HCT116 (cell line): ENCODE measurements at places on chromosomes 2 and 18.

DNA sequence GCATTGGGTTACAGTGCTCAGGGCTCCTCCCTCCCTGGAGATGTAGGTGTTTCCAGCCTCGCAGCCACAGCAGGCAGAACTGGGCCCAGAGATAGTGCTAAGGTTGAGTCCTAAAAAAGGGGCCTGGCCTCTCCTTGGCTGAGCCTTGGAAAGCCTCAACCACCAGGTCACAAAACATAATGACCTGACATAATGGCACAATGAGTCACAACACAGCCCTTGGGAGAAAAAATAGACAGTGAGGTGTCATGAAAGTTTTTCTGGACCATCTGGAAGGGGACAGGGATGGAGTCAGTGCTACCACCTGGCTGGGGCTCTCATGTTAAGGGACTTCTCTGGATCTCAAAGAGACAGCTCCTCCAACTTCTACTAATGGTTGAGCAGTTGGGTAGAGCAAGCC is 92.4 kb upstream of the LCLAT1 start:
- no peak for DNase-seq

DNA sequence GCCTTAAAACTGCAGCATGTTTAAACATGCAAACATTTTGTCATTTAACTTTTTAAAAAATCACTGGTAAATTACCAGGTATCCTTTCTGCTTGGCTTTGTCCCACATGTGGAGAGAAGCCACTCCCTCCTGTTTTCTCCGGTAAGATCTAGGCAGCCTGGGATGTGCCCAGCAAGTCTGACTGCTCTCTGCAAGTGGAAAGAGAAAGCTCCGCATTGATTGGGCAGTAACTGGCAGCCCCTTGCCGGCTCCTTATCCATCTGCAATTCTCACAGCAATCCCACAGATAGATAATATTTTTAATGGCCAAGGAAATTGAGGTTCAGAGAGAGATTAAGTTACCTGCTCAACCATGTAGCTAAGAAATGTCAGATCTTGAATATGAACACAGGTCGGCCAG is 136.1 kb downstream of the TMEM200C start:
- no peak for DNase-seq

GRCh38 chr2:123993728-123994323 is 31.3 kb upstream of the CNTNAP5 start:
- DNase-seq = no peak

DNA sequence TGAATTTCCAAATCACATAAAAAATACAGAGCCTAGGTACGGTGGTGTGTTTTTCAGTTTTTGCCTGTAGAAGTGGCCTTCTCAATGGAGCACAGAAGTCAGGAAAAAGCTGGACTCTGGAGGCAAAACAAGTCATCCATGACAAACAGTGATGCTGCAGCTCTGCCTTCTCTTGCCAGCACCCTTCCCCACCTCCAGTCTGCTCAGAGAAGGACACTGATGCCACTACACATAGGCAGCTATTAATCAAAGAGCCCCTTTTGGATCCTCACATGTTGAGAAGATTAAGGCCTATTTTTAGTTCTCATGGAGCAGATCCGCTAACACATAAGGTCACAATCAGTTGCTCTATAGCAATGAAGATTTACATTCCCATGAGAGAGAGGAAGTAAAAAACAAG is 181.6 kb upstream of the GALNT5 start:
- no peak for DNase-seq

- no peak for DNase-seq
These were observed 229.4 kb downstream of the PDE11A start for GRCh38 chr2:177843188-177843587.

DNA sequence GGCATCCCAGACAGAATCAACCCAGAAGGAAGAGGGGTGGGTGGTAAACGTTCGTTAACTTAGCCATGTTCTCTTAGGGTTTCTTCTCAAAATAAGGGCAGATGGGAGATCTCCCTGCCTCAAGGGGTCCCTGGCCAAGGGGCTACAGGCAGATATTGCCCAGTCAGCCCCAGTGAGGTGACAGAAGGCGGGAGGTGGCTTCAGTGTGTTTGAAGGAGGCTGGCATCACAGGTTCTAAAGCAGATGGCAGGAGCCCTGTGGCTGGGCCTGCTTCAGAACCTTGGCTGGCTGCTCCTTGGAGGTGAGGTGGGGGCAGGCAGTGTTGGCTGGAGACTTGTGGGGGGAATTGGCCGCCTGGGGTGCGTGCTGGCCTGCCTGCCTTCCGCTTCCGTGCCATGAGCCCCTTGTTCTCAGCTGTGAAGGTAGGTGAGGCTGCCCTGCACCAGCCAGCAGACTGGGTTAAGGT is 23.5 kb downstream of the HPCAL1 start:
- no peak for DNase-seq

- DNase-seq = no peak
These were observed 117.4 kb upstream of the COPS8 start for GRCh38 chr2:236968101-236968879.

DNA sequence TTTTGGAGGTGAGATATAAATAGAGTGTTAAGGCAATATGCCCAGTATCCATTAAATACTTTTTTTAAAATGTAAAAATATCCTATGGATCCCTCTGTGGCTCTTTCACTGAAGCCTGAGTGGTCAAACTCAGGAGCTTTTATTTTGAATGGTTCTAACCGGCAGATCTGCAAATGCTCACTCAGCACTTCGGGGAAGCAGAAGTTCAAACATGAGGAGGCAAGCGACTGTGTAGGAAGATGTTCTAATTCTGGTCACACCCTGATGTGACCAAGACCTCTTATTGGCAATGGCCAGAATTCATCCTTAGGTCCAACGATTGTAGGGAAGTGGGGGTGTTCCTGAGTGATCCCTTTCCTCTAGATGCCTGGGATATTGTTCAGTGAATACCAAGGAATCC is 168.8 kb downstream of the CDCA7 start:
- DNase-seq = no peak

DNA sequence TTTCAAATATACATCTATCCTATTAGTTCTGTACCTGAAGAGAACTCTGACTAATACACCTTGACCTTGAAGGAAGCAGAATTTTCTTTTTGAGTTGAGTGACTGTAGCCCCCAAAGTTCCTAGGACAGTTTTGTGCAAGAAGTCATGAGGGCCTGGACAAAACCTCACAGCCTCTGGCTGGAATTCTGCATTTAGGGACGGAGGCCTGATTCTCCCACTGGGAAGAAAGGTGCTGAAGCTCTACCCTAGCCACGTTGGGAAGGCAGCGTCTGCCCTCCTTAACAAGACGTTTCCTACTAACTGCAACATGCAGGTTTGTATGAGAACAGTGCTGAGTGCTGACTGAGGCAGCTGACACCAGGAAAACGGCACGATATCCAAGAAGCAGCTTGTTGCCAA is 74.4 kb upstream of the ZCCHC2 start:
- DNase-seq = no peak

DNA sequence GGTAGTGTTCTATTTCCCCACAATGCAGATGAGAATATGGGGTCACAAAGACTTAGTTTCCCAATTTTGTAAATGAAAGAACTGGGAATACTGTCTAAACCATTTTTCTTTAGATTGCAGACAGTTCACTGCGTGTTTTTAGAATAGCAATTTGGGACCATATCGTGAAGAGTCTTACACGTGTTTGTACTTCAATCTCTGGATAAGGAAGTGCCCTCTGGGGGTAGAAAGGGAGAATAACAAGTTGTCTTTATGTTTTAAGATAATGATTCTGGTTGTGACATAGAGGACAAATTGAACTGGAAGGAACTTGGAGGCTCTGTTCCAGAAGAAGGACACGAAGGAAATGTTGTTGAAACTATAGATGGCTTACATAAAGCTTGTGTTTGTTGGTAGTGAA is 457.7 kb downstream of the CBLN2 start:
- DNase-seq = no peak

GRCh38 chr18:49819823-49820671 is 6.7 kb upstream of the ACAA2 start:
- DNase-seq = no peak

- no peak for DNase-seq
These were observed 16.2 kb downstream of the CCDC88A start for GRCh38 chr2:55403256-55403998.

- DNase-seq = no peak
These were observed at the start of gene CYRIA for GRCh38 chr2:16665748-16666448. Gene CYRIA (minus strand): TSS chr2:16665834. CDS start chr2:16588119, 77,715 bp downstream.

DNA sequence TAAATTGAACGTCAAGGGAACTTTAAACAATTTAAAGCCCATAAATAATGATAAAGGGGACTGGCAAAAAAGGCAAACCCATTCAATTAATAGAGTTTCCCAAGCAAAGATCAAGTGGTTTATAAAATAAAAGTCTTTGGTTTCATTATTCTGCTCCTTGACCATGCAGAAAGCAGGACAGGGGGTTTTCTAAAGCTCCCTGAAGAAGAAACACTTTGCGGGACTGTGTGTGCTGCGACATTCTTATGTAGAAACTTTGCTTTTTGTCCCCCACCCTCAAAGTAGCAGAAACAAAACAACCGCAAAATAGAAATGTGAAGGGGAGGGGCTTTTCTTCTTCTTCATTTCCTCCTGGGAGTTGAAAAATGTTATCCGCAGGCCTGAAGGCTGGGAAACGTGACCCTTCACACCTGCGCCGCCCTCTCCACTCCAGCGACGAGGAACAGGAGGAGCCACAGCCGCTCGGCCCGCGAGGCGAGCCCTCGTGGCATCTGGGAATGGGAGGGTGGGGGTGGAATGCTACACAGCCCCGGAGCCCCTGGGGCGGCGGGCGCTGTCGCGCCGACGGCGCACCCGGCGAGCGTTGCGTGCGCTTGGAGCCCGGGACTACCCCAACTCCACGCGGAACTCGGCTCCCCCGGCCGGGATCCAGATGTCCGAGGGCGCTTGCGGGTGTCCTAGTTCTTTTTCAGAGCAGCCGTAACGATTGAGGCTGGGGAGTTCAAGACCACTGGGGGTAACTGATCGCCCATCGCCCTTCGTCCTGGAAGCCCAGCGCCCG is 4.3 kb upstream of the GBX2 start:
- no peak for DNase-seq

DNA sequence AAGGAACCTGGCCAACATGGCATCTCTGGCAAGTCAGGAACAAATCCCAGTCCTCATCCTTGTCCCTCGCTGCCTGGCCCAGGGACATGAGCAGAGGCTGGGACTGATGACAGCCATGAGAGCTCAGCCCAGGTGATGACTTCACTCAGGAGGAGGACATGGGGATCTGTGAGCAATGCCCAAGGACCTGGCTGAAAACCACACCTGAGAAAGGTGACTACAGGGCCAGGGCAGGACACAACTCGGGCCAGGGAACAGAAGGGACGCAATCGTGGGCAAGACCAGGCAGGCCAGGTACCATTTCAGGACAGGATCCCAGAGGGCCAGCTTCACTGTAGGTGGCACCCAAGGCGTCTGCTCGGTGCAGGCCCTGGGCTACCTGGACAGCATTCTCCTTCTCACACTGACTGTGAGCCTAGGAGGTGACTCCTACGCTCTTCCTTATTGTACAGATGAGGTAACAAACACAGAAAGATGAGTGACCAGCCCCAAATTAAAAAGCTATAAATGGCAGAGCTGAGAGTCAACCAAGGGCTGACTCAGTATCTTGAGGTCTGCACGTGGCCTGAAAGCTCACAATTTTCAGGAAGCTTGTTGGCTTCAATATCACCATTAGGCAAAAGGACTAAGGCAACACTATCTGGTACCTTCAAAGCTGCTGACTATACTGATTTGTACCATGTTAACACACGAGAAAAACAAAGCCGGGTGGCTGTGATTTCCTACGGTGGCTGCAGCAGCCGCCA is 141.1 kb downstream of the EIPR1 start:
- DNase-seq = no peak

DNA sequence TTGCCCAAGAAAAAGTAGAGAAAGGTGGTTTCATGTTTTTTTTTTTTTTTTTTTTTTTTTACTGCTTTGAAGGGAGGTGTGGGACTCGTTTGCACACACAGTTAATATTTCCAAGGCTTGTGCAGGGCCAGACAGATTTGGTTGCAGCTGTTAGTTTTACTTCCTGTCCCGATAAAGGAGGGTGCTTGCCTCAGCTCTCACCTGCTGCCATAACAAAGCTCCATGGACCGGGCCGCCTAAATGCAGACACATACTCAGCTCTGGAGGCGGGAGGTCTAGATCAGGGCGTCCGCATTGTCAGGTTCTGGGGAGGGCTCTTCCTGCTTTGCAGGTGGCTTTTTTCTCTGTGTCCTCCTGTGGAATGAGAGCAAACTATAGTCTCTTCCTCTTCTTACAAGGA is 69.9 kb downstream of the ODC1 start:
- no peak for DNase-seq

DNA sequence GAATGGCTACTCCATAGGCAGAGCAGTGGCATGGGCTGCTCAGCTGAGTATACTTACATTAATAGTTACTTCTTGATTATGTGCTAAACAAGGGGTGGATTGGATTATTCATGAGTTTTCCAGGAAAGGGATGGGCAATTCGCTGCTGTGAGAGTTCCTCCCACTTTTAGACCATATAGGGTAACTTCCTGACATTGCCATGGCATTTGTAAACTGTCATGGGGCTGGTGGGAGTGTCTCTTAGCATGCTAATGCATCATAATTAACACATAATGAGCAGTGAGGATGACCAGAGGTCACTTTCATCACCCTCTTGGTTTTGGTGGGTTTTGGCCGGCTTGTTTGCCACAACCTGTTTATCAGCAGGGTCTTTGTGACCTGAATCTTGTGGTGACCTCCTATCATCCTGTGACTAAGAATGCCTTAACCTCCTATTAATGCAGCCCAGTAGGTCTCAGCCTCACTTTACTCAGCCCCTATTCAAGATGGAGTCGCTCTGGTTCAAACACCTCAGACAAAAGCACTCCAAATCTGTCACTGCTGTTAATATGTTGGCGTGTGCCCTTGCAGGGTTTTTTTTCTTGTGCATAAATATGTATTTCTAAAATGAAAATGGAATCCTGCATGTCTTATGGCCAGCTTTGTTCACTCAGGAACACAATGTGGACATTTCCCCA is 56.0 kb downstream of the CYBRD1 start:
- DNase-seq = no peak

GRCh38 chr18:43883886-43884285 is 606.6 kb upstream of the SYT4 start:
- DNase-seq = no peak

DNA sequence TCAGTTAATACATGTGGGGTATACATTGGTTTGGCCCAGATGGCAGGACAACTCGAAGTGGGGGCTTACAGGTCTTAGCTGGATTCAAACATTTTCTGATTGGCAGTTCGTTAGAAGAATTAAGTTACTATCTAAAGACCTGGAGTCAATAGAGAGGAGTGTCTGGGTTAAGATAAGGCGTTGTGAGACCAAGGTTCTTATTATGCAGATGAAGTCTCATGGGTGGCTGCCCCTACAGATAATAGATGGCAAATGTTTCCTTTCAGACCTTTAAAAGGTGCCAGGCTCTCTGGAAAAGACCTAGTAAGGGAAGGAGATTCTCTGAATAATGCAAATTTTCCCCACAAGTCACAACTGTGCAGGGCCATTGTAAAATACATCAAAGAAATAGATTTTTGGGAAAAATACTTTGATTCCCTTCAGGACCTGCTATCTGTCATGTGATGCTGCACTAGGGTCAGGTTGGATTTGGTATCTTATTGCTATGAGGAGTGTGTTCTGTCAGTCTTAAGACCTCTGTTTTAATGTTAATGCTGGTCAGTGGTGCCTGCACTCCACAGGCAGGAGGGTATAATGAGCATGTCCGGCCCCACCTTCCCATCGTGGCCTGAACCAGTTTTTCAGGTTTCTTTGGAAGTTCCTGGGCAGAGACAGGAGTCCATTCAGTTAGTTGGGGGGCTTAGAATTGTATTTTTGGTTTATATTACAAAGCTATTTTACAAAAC is 14.3 kb upstream of the MC5R start:
- no peak for DNase-seq

- DNase-seq = no peak
These were observed 12.7 kb upstream of the MTERF4 start for GRCh38 chr2:241114836-241115235.

- DNase-seq = no peak
These were observed 44.6 kb downstream of the UBE2E3 start for GRCh38 chr2:181025004-181025403.

- no peak for DNase-seq
These were observed 226.5 kb downstream of the ANAPC1 start for GRCh38 chr2:111657351-111657975.
